ENCODE measurements at places on chromosomes 7 and 10.

DNA sequence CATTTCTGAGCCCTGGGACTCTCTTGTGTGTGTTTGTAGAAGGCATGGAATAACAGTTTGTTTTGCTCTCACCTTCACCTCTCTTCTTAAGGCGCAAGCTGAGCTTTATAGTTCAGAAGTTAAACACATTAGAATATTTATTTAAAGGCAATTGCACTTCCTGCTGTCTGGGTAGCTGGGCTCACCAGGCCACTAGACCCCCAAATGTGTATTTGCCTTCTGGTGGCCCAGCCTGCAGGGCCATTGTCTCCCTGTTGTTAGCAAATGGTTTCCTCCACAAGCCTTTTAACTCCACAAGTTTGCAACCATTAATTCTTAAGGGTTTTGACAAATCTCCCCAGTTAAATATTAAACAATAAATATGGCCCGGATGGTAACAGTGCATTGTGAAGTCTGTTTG lies 31.1 kb upstream of the NEUROD6 start:
- no peak for DNase-seq

- DNase-seq: no peak
Observed at GRCh38 chr10:78640796-78641636, 427.8 kb upstream of the ZMIZ1 start.

GRCh38 chr10:69914398-69915214 lies 112.9 kb downstream of the COL13A1 start:
- DNase-seq: peak; percentile 65

GRCh38 chr10:1398626-1399410 lies 338.5 kb downstream of the ADARB2 start:
- no peak for DNase-seq

- no peak for DNase-seq
Observed at GRCh38 chr10:29387269-29387668, 98.4 kb downstream of the LYZL1 start.

GRCh38 chr10:95716866-95717265 lies 23.1 kb upstream of the TCTN3 start:
- DNase-seq: no peak

DNA sequence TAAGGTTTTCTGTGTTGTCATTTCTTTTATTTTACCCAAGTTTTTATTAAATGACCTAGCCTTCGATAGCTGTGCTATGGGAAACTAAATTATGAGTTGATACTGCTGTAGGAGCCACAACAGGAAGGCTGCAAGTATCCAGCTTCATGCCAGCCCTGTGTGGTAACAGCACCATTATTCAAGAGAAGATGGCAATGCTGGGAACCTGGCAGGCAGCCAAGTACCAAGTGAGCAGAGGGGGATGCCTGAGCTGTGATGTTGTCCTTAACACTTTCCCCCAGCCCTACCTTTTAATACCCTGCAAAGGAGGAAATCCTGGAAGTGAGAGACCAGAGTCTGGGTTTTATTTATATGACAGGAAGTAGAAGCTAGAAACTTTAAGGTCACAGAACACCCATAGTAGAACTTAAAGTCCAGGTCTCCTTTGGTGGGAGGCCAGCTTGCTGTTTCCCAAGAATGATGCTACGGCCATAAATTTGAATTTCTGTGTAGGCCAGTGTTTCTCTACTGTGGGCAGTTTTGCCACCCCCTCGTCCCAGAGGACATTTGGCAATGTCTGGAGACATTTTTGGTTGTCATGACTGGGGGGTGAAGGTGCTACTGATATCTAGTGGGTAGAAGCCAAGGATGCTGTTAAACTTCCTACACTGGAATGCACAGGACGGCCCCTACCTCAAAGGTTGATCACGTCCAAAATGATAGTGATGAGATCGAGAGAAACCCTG lies 9.2 kb upstream of the ATXN7L1 start:
- DNase-seq: peak; percentile 14

DNA sequence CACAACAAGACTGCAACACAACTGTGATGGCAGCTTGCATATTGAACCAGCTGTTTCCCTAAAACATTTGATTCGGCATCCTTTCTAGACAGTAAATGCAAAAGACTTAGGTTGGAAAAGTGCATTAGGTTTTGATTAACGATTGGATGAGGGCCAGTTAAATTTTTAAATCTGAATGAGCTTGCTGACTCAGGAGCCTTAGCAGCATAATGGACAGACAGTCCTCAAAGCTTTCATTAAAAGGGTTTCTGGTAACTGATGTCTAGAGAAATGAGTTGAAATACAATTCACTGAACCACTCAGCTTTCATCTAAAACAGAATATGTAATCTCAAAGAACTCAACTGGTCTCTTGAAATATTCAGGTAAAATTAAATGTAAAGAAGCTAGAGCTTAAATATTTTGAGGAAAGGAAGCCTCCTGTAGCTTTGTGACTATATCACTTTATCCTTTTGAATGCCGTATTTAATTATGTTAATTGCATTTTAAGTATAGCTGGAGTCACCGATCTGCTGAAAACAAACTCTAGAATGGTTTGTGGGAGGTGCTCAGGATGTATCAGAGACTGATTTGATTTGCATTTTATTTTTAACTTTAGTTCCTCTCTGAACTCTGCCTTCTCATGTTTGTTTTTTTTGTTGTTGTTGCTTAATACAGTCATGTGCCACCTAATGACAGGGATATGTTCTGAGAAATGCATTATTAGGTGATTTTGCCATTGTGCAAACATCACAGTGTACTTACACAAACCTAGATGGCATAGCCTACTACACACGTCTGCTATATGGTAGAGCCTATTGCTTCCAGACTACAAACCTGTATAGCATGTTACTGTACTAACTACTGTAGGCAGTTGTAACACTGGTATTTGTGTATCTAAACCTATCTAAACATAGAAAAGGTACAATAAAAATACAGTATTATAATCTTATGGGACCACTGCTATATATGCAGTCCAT lies 29.2 kb upstream of the ATRNL1 start:
- DNase-seq: peak; percentile 63

GRCh38 chr7:97346349-97346748 lies 228.9 kb downstream of the SDHAF3 start:
- no peak for DNase-seq

DNA sequence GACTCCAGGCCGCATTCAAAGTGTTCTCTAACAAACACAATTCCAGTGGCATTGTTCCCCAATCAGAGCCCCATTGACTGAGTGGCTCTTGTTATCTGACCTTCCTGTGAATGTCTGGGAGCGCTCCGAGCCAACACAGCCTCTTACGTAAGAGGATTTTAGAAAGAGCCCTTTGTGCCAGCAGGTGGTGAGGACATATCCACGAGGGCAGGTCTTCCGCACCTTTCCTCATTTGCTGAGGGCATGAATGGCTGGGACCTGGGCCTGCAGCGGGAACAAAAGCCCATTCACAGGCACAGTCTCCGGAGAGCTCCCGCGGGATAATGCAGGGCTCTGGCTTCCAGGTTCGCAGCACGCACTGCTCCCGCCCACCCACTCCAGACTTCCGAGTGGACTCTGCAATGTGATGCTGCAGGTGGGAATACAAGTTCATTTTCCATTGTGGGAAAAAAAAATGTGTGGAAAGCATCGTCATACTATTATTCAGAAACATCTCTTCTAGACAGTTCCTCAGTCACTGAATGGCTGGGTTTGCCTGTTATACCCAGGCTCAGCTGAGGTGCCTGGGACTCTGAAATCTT lies 295.0 kb upstream of the IGFBP3 start:
- no peak for DNase-seq

- DNase-seq: no peak
Observed at GRCh38 chr10:6643962-6644361, 63.9 kb upstream of the PRKCQ start.

- DNase-seq: peak; percentile 50
Observed at GRCh38 chr10:32112055-32112454, 55.8 kb upstream of the KIF5B start.

GRCh38 chr10:67837541-67838314 lies at the start of gene DNAJC12:
Gene DNAJC12 (minus strand): TSS chr10:67838188. CDS start chr10:67838011, 177 bp downstream.
- DNase-seq: peak; percentile 81

- DNase-seq: no peak
Observed at GRCh38 chr10:62155054-62155680, 113.5 kb downstream of the RTKN2 start.

- DNase-seq: peak; percentile 63
Observed at GRCh38 chr7:151987748-151988529, 31.7 kb downstream of the GALNTL5 start.

- peak; percentile 95 for DNase-seq
Observed at GRCh38 chr10:63005246-63005645, 127.9 kb upstream of the NRBF2 start.

GRCh38 chr7:151115836-151116418 lies 29.7 kb downstream of the AGAP3 start:
- no peak for DNase-seq

DNA sequence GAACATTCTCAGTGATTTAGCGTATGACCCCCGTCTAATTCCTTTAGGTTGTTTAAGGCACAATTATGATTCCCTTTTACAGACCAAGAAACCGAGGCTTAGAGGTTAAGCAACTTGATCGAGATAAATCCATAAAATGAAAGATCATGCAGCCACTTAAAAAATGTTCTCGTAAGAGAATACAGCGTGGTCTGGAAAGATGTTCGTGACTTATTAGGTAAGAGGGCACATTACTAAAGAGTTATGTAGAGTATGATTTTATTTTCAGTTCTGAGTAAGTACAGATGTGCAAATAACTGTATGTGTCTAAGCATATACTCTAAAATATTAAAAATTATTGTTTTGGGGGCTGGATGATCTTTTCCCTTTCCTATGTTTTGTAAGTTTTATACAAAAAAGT lies 575.1 kb downstream of the PARD3 start:
- peak; percentile 54 for DNase-seq

- no peak for DNase-seq
Observed at GRCh38 chr7:41206267-41206666, 496.6 kb downstream of the INHBA start.

GRCh38 chr7:39810204-39810642 lies 139.8 kb upstream of the CDK13 start:
- DNase-seq: no peak

DNA sequence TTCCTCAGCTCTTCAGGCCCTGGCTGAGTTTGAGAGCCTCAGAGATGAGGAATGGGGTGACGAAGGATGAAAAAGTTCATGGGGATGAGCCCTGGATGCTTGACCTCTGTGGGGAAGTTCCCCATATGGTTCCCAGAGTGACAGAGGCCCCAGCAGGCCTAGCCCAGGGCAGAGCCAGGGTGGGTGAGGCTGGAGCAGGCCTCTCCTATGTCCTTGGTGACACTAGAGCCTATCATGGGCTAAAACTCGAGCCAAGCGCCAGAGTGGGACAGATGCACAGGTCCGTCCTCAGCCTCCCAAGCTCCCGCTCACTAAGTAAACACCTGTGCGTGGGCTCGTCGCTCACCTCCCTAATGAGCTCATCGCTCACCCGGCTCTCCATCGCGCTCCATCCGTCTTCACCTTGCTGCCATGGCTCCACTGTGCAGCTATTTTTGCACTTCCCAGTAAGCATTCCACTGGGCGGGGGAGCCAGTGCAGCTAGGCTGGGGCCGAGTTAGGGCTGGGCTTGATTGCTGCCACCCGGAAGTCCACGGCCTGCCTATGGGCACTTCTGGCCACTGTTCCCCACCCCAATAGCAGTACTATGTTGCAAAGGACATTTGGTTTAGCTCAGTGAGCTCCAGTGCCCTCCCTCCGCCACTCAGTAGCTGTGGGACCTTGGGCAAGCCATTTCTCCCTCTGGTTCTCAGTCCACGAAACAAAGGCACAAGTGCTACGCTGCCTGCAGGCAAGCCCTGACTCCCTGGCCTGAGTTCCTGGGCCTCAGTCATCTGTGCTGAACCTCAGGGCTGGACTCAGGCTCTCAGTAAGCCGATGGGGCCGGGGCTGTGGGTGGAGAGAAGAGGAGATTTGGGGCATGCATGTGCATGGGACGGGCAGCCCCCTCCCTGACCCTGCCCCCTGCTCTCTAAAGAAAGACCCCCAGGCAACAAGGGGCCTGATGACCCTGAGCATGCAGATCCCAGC lies 117.3 kb upstream of the PCBD1 start:
- no peak for DNase-seq

DNA sequence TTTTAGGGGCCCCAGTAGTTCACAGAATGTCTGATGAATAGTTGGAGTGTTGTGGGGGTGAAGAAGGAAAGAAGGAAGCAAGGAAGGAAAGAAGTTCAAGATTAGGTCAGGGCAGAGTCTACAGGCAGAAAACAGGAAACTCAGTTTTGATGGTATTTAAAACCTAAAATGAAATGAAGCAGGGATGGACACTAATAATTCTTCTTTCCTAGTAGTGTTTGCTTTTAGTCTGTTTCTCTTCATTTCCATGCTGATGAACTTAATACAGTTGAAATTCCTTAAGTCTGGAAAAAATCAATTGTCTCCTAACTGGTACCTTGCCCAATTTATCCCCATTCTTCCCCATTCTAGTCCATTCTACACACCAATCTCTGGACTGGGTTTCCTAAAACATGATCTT lies 59.0 kb upstream of the GSAP start:
- DNase-seq: no peak

GRCh38 chr10:89344156-89344555 lies 16.4 kb downstream of the IFIT3 start:
- no peak for DNase-seq

- no peak for DNase-seq
Observed at GRCh38 chr10:126373147-126373546, 15.1 kb downstream of the ADAM12 start.
